ENCODE measurements at places on chromosomes 3 and 15. TPM values are rescaled to one million over a fixed set of nuclear protein-coding genes. Genes with fewer than 3 reads are reported as not detected.

GRCh38 chr3:11096266-11097139 is 57.8 kb upstream of the HRH1 start:
- DNase-seq, result no peak

DNA sequence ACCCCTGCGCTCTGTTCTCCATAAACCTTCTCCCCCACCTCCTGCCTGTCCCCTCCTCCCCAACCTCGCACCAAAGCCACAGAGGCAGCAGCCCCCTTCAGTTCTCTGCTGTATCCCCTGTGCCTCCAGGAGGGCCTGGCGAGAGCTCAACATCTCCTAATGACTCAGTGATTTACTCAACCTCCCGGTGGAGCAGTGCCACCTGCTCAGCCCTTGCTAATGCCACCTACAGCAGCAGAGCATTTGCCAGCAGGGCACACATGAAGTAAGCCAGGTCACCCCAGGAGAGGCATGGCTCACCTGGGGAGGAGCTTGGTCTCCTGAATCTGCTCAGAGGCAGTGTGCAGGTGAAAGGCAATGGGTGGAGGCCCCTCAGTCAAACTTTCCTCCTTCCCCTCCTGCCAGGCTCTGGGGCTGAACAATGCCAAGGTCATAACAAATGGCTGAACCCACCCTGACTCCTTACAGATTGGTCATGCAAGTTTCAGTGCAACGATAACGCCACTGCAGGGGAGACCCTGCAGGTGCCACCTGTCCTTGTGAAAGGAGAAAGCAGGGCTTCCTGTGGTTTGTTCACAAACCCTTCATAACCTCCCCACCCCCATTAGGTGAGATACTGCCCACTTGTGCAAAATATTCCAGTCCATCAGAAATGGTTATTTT is 19.8 kb downstream of the TRPM1 start:
- DNase-seq, result no peak

The PLSCR2 gene
- total RNA-seq, result 0.31 TPM

The MED12L gene
- total RNA-seq, result 0.29 TPM

DNA sequence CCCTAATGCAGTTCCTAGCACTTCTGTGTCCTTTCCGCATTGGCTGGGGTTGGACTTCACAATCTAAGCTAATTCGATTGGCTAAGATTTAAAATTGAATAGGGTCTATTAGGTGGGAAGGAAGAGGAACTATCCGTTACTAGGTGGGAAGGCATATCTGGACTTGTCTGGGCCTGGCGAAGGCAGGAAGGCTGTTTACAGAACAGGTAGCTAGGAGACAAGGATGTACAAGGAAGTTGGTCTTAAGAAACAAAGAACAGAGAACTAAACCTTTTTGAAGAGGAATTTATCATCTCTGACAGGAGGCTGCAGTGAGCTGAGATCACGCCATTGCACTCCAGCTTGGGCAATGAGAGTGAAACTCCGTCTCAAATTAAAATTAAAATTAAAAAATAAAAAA is 17.3 kb upstream of the ATG7 start:
- no peak for DNase-seq

DNA sequence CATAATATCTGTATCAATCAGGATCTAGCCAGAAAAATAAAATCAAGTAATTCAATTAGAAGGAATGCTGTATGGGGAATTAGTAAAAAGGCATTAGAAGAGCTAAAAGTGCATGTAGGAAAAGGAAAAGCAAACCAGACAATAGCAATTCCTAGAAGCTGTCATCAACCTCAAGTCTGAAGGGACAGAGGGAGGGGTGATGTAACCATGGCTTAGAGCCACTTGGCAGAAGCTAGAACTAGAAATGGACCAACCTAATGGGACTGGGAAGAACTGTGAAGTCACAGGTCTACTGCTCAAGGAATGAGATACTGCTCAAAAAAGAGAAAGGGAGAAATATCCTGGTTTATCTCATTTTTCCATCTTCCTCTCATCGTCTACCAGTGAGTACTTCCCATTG is 590.7 kb upstream of the SGO1 start:
- DNase-seq, result no peak

The CCR1 gene
- total RNA-seq, result 0.55 TPM

GRCh38 chr3:181683563-181683962 is 28.2 kb upstream of the SOX2 start:
- no peak for DNase-seq

GRCh38 chr3:71847794-71848193 is 62.8 kb upstream of the PROK2 start:
- no peak for DNase-seq

The CHRNA5 gene
- total RNA-seq, result 1.3 TPM

DNA sequence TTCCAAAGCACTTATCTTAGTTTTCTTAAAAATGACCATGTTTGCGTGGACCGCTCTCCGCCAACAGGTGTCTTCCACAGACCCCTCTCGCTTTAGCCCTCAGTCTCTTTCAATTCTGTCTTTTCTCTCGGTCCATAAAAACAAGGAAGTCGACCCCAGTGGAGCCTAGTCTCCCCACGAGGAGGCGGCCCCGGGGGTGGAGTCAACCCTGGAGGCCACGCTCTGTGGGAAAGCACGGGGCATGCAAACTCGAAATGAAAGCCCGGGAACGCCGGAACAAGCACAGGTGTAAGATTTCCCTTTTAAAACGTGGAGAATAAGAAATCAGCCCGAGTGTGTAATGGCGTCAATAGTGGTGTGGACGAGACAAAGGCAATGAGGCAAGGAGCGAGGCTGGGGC is 49.1 kb downstream of the EBLN2 start:
- no peak for DNase-seq

The PRR20G gene
- not detected for total RNA-seq

GRCh38 chr3:72633121-72633520 is 215.1 kb downstream of the SHQ1 start:
- no peak for DNase-seq

DNA sequence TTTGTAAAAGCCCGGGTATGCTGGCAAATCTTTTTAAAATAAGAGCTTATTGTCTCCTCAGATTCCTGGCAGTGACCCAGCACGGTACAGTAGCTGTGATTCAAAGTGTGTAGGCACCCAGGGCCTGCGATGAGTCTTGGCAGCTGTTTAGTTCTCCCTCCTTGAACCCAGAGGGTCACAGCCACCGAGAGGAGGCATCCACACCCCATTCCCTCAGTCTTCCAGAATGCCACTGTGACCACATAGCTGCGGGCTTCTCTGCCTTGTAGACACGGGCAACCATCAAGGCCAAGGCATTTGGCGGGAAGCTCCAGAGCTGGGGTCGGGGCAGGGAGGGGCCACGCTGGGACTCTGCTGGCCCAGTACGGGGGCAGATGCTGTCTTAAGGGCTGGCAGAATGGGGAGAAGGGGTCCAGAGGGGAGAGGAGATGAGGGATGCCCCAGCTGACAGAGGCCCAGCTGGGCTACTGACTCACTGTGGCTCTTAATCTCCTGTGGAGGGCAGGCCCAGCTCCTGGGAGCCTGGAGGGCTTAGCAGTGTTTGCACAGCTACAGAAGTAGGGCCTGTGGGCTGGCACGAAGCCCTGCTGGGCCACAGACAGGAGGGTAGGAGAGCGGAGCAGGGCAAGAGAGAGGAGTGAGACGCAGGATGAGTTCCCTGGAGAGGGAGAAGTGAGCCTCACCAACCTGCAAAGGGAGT is 68.8 kb upstream of the DLG1 start:
- DNase-seq, result no peak

- no peak for DNase-seq
These were observed 176.7 kb downstream of the CHL1 start for GRCh38 chr3:373193-373779.

- no peak for DNase-seq
These were observed 186.3 kb downstream of the FEZF2 start for GRCh38 chr3:62187022-62187431.

The NMD3 gene
- total RNA-seq, result 41.5 TPM

GRCh38 chr3:53346514-53346913 is 829 bp downstream of the DCP1A start:
- no peak for DNase-seq

GRCh38 chr15:87645723-87646122 is 610.8 kb downstream of the NTRK3 start:
- DNase-seq, result no peak

GRCh38 chr3:142602619-142603385 is 6.6 kb downstream of the PLS1 start:
- DNase-seq, result no peak

The ACSBG1 gene
- total RNA-seq, result not detected

GRCh38 chr3:135752851-135753250 is 212.7 kb upstream of the PPP2R3A start:
- DNase-seq, result no peak

The CRBN gene
- total RNA-seq, result 158 TPM

DNA sequence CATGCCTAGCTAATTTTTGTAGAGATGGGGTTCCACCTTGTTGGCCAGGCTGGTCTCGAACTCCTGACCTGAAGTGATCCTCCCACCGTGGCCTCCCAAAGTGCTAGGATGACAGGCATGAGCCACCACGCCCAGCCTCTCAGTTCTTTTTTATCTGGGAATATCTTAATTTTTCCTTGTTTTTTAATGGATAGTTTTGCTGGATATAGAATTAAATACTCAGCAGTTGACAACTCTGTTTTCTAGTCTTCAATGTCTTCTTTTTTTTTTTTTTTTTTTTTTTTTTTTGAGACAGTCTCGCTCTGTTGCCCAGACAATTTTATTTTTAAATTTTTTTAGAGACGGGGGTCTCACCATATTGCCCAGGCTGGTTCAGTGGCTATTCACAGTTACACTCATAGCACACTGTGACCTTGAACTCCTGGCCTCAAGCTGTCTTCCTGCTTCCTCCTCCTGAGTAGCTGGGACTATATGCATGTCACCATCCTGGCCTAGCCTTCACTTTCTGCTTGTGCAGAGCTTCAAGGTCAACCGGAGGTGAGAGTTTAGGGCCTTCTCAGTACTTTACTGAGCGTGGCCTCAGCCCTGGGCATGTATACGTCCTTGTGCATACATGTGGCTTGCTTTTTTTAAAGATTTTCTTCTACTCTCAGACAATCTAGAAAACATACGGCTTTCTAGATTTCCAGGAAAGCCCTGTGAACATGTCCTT is 120.5 kb downstream of the ZNF609 start:
- no peak for DNase-seq

DNA sequence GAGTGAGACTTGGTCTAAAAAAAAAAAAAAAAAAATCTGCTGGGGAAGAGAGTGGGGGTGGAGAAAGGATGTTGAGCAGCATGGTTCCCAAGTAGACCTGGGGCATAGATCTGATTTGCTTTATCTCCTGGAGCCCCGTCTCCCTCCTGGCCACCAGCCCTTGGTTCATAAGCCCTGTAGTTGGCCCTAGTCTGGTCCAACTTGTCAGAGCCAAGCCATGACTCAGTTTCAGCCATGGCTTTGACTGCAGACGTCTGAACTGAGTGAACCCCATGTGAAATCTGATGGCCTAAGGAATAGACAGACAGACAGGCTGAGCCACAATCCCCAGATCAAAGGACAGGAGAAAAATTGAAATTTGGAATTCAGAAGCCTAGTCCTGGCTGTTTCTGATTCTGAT is 2.0 kb upstream of the CILP start:
- no peak for DNase-seq

DNA sequence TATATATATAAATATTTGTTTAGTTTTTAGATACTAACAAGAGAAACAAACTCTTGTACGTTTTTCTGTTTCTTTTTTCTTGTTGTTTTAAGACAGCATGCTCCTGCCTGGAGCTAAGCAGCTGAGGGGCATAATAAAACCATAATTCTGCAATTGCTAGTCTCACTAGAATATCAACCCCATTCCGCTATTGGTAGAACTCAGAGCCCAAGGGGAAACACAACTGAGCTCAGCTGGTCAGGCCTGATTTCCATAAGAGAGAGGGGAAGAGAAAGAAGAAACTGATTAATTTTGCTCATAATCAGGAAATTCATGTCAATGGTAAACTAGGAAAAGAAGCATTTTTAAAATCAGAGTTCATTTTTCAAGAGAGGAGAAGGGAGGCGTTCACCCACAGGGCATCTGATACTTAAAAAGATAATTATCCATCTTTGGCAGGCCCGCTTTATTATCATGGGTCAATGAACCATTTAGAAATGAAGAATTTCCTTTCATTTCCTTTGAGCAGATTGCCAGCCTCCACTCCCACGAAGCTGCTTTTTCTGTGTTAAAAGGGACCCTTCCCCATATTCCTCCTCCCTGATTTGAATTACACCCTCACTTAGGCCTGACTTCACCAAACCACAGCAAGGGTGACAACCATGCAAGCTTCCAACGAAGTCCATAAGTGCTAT is 965.3 kb upstream of the CFAP20DC start:
- DNase-seq, result no peak
